ENCODE measurements at places on chromosomes 5 and 9.
A peak's percentile ranks its signal among the peaks of the same experiment; 100 is the strongest.

DNA sequence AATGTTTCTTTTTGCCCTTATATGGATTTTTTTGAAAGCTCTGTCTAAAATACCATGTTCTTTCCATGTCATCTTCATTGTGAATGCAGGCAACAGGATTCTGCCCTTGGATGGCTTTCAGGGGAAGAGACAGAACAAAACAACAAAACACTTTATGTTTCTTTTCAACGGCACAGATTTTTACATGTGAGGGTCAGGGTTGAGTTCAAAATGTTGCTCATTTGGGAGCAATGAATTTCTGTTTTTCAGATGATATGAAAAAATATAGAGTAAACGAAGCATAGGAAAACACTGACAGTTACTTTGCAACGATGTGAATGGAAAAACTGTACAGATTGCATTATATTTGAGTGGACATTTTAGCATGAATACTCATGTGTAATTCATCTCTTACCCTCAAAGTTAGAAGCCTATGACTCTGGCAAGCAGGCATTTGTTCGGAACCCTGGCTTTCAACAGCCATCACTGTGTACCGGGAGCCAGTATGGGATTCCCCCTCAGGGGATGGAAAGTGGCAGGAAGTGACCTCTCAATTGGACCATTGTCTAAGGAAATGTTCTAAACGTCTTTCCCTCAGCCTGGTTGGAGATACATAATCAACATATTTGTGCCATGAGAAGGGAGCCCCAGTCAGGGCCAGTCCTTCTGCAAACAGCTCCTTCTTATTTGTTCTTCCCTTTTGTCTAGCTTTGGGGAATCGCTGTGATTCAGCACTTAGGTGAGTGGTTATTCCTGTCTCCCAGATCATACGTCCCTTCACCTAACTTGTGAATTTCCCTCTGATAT lies 153.9 kb upstream of the MEF2C start:
- no peaks in the 10 kb centered on the region for H3K4me1 ChIP-seq
- no peaks in the 10 kb centered on the region for H3K36me3 ChIP-seq
- no peak for DNase-seq
- no peak overlapping the region for H3K27ac ChIP-seq
- no peaks in the 10 kb centered on the region for H3K27me3 ChIP-seq

GRCh38 chr5:10678244-10678643 lies 82.8 kb downstream of the DAP start:
- H3K4me1 ChIP-seq = peaks cover 31% of the 10 kb centered on the region
- no peaks in the 10 kb centered on the region for H3K27me3 ChIP-seq
- H3K27ac ChIP-seq = no peak overlapping the region
- no peak for DNase-seq

- no peak for DNase-seq
- no peaks in the 10 kb centered on the region for H3K36me3 ChIP-seq
- no peak overlapping the region for H3K27ac ChIP-seq
- no peaks in the 10 kb centered on the region for H3K4me1 ChIP-seq
- H3K4me3 ChIP-seq = no peak overlapping the region
These were observed 518.3 kb upstream of the ITGA1 start for GRCh38 chr5:52269401-52269800.

- no peaks in the 10 kb centered on the region for H3K27me3 ChIP-seq
- H3K36me3 ChIP-seq = no peaks in the 10 kb centered on the region
- DNase-seq = no peak
- no peak overlapping the region for H3K27ac ChIP-seq
- peaks cover 16% of the 10 kb centered on the region for H3K4me1 ChIP-seq
These were observed 111.3 kb upstream of the PCA3 start for GRCh38 chr9:76652894-76653293.

DNA sequence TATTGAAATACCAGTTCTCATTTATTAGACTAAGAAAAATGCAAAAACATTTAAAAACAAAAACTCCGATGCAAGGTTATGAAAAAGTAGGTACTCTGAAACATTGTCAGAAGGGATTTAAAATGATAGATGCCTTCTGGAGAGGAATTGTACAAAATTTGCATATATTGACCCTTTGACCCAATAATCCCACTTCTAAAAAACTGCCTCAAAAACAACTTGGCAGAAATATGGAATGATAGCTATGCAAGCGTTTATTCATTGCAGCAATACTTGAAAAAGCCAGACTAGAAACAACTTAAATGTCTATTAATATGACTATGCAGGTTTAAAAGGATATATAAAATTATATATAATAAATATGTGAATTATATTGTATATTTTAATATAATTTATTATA lies 118.4 kb downstream of the PLK2 start:
- no peaks in the 10 kb centered on the region for H3K36me3 ChIP-seq
- no peaks in the 10 kb centered on the region for H3K27me3 ChIP-seq
- H3K4me3 ChIP-seq = no peak overlapping the region

DNA sequence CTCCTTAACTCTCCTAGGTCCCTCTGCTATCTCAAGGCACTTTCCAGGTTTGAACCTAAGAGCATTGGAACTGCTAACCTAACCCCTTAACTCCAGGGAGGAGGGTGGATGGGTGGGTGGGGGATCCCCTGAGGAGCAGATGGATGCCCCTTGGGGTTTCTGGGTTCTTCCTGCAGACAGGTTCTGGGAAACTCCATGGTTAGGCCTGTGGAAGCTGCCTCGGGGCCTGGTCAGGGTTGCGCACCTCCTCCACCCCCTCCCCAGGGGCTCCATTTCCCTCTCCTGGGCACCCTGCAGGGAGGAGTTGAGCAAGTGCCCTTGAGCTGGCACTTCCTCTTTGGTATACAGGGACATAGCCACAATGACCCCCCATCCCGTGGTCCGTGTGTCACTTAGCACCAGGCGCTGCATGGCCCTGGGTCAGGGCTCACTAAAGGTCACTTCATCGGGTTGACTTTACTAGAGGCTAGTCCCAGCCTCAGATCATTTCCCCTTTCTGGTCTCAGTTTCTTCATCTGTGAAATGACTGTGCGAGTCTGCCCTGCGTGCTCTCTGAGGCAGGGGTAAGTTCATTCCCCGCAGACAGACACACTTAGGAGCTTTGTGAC lies 16.0 kb downstream of the CXXC5 start:
- peak overlapping the region; percentile 92 for H3K27ac ChIP-seq
- peak; percentile 27 for DNase-seq
- peaks cover 97% of the 10 kb centered on the region for H3K4me1 ChIP-seq

DNA sequence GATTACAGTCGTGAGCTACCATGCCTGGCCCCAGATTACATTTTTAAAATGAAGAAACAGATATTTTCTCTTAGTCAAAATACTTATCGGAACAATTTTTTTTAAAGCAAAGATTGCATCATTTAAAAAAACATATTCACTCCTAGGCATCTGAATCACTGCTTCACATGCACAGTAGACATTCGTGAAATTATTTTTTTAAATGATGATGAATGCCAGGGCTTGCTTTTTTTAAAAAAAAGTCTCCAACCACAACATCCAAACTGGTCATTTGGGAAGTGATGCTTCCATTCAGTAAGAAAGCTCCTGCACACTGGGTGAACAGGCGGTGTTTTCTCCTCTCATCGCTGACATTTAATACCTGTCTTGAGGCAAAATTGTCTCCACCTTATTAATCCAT lies 223.0 kb upstream of the DMRT1 start:
- H3K4me1 ChIP-seq = peaks cover 3% of the 10 kb centered on the region
- no peak for DNase-seq
- no peak overlapping the region for H3K27ac ChIP-seq
- no peaks in the 10 kb centered on the region for H3K27me3 ChIP-seq

DNA sequence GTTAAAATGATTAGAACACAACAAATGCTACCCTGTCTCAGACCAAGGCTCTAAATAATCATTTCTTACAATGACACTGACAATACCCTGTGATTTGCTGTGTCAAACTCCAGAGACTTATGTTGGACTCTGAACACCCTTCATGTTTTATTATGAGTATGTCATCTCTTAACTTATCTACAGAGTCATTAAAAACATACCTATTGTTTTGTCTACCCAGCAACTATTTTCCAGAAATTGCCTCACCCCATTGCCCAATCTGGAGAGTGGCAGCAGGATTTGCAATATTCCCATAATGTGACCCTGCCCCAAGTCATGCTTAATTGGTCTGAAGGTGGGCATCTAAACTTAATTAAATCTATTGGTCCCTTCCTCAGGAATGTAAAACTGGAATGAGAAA lies 23.0 kb upstream of the KIF2A start:
- H3K4me3 ChIP-seq = no peak overlapping the region
- no peaks in the 10 kb centered on the region for H3K36me3 ChIP-seq
- DNase-seq = no peak
- H3K27me3 ChIP-seq = no peaks in the 10 kb centered on the region
- H3K4me1 ChIP-seq = no peaks in the 10 kb centered on the region

GRCh38 chr9:100505564-100506159 lies 32.7 kb downstream of the TMEFF1 start:
- H3K27me3 ChIP-seq = no peaks in the 10 kb centered on the region
- no peaks in the 10 kb centered on the region for H3K36me3 ChIP-seq
- peak; percentile 31 for DNase-seq
- H3K4me3 ChIP-seq = no peak overlapping the region
- no peaks in the 10 kb centered on the region for H3K4me1 ChIP-seq

- no peak overlapping the region for H3K27ac ChIP-seq
- no peaks in the 10 kb centered on the region for H3K36me3 ChIP-seq
- H3K27me3 ChIP-seq = no peaks in the 10 kb centered on the region
- no peaks in the 10 kb centered on the region for H3K4me1 ChIP-seq
- no peak for DNase-seq
These were observed 322.4 kb downstream of the MAN2A1 start for GRCh38 chr5:110012145-110012544.

DNA sequence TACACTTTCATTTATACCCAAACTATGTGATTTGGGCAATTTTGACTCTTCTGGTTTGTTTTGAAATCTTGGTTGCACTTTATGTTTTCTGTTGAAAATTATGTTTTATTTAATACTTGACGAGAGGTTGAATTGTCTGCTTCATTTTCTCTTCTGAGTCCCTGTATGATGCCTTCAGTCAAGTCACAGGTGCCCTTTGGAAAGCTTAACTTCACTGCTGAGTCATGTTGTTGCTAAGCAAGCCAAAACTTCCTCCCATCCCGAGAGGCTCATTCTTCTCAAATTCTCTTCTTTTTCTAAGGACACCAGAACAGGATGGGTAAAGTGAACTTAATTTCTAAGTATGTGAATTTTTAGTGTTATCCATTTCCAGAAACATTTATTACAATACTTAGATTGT lies 455.3 kb upstream of the PTGER4 start:
- H3K4me3 ChIP-seq = no peak overlapping the region
- H3K27me3 ChIP-seq = no peaks in the 10 kb centered on the region
- H3K27ac ChIP-seq = no peak overlapping the region
- no peaks in the 10 kb centered on the region for H3K36me3 ChIP-seq
- H3K4me1 ChIP-seq = no peaks in the 10 kb centered on the region
- no peak for DNase-seq

GRCh38 chr9:115867326-115867725 lies 286.3 kb upstream of the PAPPA start:
- H3K36me3 ChIP-seq = no peaks in the 10 kb centered on the region
- H3K4me1 ChIP-seq = no peaks in the 10 kb centered on the region
- no peak for DNase-seq
- no peaks in the 10 kb centered on the region for H3K27me3 ChIP-seq
- no peak overlapping the region for H3K4me3 ChIP-seq
- no peak overlapping the region for H3K27ac ChIP-seq

DNA sequence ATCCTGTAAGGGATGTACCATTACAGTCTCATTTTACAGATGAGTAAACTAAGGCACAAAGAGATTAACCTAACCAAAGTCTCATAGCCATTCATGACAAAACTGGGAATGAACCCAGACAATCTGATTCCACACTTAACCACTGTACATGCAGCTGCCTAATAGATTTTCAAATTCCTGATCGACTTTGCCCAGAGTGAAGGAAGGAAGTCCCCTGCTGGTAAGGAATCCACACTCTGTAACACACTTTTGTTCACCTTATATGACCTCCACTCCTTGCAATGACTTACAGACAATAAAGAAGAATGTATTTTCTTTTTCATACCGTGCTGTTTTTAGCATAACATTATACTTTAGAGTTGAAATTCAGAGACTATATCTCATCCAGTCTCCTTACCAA lies 31.3 kb upstream of the PLPP6 start:
- peak; percentile 16 for DNase-seq
- H3K4me3 ChIP-seq = no peak overlapping the region
- H3K4me1 ChIP-seq = no peaks in the 10 kb centered on the region
- no peaks in the 10 kb centered on the region for H3K27me3 ChIP-seq
- no peaks in the 10 kb centered on the region for H3K36me3 ChIP-seq
- no peak overlapping the region for H3K27ac ChIP-seq

All from natural killer cell (primary cell).